Activated naive CD4-positive, alpha-beta T cell treated with anti-CD3 and anti-CD28 coated beads for 36 hours (primary cell): ENCODE measurements at places on chromosomes 2 and 18.

- DNase-seq = peak; percentile 49
Measured at GRCh38 chr2:152189622-152190495, 14.3 kb upstream of the STAM2 start.

- DNase-seq = no peak
Measured at GRCh38 chr2:169714699-169715098, 18.9 kb upstream of the KLHL23 start.

GRCh38 chr2:66548422-66548821, 113.5 kb downstream of the MEIS1 start:
- DNase-seq = no peak

- DNase-seq = no peak
Measured at GRCh38 chr2:36318-36717, 10.0 kb downstream of the FAM110C start.

- DNase-seq = no peak
Measured at GRCh38 chr2:10083046-10083445, 2.8 kb upstream of the CYS1 start.
